Hematopoietic multipotent progenitor cell treated with erythropoietin and hydrocortisone succinate and interleukin-3 and kit ligand, for 8 days (in vitro differentiated cells): ENCODE measurements at places on chromosomes 13 and 19.

DNA sequence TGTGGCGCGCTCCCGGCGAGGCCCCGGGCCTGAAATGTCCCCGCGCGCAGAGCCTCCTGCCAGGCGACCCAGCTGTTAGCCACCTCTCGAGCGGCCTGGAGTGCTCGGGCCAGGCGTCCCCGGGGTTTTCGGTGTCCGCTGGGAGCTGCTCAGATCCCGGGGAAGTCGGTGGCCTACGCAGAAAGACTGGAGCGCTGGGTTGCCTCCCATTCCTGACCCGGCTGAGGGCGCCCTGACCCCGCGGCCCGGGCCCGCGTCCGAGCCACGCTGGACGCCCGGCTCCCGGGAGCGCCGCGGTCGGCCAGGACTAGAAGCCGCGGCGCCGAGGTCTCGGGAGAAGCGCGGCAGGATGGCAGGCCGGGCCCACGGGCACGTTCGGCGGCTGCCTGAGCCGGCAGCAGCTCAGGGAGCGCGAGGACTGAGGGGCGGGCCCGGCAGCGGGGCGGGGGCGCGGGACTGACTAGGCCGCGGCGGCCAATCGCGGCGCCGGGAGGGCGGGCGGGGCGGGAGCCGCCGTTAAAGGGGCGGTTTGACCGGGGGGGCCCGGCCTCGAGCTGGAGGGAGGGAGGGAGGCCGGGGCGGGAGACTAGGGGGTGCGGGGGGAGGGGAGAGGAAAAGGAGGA lies 1.3 kb upstream of the ZIC2 start:
- DNase-seq, result peak; percentile 66

DNA sequence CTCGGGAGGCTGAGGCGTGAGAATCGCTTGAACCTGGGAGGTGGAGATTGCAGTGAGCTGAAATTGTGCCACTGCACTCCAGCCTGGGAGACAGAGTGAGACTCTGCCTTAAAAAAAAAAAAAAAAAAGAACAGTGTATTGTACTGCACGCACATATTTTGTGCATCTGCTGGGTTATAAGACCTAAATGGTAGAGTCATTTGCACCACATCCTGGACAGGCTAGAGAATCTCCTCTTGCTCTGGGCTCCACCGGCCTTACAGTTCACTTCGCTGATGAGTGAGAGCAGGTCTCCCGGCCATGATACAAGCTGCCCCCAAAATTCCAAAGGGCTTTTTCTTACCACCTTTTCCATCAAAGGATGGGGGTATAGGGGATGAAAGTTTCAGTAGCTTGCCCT lies 7.2 kb upstream of the SAE1 start:
- no peak for DNase-seq

DNA sequence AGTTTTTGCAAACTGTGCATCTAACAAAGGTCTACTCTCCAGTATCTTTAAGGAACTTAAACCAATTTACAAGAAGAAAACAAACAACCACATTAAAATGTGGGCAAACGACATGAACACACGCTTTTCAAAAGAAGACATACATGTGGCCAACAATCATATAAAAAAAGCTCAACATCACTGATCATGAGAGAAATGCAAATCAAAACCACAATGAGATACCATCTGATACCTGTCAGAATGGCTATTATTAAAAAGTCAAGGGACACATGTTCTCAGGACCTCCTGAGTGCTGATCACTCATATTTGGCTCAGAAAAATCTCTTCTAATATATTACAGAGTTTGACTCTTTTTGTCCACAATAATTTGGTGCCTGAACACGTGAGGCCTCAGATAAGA lies 14.2 kb upstream of the LILRB1 start:
- DNase-seq, result no peak

DNA sequence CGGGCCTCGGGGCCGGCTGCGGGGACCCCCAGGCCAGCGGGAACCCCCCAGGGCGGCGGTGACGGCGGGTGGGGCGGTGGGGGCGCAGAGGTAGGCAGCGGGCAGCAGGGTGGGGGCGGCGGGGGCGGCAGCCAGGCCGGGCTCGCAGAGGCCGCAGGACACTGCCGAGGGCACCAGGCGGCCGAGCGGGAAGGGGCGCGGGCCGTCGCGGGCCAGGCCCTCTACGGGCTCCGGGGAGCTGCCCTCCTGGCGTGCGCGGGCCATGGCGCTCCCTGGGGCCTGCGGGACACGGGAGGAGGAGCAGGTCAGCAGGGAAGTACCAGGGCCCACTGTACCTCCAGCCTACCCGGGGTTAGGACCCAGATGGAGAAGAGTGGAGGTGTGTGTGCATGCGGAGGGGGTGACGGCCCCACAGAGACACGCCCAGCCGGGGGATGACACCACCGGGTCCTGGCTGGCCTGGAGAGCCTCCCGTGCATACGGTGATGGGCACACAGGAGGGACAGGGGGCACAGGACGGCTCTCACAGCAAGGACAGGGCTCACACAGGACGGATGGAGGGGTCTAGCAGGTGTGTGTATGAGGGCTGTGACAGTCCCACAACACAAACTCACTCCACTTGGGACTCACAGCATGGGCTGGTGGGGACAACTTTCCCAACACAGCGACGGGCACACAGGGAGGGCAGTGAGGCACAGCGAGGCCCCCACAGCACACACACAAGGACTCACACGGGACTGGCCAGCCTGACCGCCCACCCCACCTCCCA lies 2.6 kb downstream of the BBC3 start:
- DNase-seq, result peak; percentile 68

DNA sequence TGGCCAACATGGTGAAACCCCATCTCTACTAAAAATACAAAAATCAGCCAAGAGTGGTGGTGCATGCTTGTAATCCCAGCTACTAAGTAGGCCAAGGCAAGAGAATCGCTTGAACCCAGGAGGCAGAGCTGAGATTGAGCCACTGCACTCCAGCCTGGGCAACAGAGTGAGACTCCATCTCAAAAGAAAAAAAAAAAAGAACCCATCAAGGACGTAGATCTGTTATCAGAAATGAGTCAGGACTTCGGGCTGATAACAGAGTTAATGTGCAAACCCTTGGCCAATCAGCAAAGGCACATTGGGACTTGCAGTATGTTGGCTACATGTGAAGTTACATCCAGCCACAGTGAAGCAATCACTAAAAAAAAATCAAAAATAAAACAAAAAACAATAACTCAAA lies 4.8 kb upstream of the LGALS7B start:
- peak; percentile 28 for DNase-seq

DNA sequence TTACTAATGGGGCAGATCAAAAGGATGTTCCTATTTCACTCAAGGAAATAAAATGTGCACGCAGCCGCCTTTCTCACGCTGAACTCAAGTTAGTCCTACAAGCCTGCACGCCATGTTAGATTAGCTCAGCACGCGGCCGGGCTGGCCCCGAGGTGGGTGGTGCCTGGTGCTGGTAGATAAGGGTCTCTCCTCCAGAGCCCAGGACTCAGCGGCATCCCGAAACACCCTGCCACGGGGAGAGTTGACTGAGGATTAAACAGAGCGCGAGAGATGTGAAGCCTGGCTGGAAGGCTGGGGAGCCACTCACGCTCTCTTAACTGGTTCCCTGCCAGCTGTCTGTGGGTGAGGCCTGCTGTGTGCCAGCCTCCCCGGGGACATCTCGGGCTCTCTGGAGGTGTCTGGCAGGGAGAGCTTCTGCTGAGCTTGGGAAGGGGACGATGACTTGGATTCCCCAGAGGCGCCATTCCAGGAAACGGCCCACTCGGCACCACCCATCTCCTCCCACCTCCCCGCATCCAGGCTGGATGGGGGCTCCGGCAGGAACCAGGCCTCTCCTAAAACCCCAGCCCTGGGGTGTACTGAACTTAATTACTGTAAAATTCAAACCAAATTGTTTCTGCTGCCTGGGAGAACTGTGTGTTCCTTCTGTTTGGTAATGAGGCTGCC lies 122.2 kb downstream of the KDM4B start:
- DNase-seq, result peak; percentile 97
